ENCODE measurements at places on chromosomes 16 and 17.

DNA sequence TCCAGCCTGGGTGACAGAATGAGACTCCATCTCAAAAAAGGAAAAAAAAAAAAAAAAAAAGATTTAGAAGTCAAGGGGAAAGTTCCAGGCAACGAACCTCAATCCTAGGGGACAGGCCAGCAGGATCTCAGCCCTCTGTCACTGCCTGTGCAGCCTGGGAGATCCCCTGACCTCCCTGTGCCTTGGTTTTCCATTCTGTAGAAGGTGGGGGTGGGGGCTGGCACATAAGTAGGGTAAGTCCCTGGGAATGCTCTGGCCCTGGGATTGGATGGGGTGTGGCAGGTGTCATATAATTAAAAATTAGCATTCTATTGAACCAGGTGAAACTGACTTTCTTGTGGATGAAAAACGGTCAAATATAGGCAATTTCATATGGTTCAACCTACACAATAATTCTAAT is 90.5 kb downstream of the C16orf78 start:
- no peak for ATAC-seq

DNA sequence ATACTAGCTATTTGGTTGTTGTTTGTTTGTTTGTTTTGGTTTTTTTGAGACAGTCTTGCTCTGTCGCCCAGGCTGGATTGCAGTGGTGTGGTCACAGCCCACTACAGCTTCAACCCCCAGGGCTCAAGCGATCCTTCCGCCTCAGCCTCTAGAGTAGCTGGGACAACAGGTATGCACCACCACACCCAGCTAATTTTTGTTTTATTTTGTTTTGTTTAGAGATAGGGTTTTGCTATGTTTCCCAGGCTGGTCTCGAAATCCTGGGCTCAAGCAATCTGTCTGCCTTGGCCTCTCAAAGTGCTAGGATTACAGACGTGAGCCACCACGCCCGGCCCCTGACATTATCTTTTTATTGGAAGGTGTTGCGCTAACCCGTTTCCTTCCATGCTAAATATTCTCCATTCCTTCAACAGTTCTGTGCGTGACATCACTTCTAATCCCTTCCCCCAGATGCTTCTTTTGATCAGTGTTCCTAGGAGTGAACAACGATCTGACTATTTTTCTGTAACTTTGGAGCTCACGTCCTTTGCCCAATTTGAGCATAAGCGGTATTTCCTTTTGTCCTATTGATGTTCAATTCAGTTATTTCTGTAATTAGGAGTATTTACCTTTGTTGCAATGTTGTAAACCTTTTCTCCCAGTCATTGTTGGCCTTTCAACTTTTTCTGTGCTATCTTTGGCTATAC is 30.2 kb upstream of the EMP2 start:
- no peak for ATAC-seq

DNA sequence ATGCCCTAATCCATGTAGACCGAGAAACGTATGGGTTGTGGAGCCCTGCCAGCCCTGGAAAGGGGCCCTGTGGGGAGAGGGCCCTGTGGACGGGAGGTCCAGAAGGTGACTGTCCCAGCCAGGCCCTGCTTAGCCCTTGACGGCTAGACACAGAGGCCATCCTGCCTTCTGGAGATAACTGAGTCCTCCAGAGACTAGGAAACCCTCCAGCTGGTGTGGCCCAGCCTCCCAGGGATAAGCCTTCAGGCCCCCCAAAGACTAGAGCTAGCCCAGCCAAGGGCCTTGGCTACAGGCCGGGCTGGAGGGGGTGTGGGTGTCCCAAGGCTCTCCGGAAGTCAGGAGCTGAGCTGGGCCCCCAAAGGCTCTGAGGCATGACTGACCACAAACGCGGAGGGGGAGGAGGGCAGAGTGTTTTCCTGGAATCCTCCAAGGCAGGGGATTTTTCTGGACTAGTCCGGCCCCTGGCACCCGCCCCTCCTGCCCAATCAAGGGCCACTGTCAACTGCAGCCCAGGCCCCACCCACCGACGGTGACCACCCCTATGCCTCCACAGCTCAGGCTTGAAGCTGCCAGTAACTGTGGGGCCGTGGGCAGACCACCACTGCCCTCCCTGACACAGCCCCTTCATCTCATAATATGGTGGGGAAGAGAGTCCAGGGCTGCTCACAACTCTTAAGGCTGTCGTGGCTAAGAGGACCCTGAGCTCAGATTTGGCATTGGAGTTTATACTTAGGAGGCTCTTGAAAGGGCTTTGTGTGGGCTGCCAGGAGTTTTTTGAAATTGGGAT is 885 bp upstream of the VASN start:
- ATAC-seq, result no peak

- ATAC-seq, result no peak
Observed at GRCh38 chr17:48630925-48631692, 5.0 kb upstream of the HOXB9 start.

GRCh38 chr16:67703626-67704025 is 15.5 kb downstream of the GFOD2 start:
- peak; percentile 90 for ATAC-seq

- ATAC-seq, result no peak
Observed at GRCh38 chr16:10906914-10907756, 30.1 kb downstream of the CIITA start.

- ATAC-seq, result peak; percentile 64
Observed at GRCh38 chr16:50709061-50709684, 15.8 kb downstream of the NOD2 start.

DNA sequence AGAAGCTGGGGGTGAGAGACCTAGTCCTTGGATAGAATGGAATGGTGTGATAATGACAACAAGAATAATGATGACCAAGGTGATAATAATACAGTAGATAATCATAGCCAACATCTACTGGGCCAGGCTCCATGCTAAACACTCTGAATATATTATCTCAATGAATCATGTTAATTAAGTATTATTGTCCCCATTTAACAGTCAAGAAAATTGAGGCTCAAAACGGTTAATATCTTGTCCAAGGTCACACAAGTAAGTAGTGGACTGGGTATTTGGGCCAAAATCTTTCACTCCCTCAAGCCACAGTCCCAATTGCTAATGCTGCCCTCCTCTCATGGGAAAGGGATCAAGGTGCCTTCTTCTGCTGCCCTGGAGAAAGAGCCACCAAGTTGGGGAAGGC is 3.9 kb upstream of the KRT19 start:
- ATAC-seq, result no peak

- peak; percentile 62 for ATAC-seq
Observed at GRCh38 chr17:29131814-29132682, 48.1 kb downstream of the MYO18A start.

DNA sequence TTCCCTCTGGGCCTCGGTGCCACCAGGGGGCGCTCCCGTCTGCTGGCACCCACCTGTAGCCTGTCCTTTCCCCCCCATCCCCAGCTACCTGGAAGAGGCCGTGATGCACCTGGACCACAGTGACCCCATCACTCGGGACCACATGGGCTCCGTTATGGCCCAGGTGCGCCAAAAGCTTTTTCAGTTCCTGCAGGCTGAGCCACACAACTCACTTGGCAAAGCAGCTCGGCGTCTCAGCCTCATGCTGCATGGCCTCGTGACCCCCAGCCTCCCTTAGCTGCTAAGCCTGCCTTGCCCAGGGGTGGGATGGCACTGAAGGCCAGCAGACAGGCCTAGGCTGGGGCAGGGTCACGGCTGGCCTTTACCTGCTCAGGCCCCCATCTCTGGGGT is 818 bp upstream of the NRN1L start:
- ATAC-seq, result peak; percentile 86

DNA sequence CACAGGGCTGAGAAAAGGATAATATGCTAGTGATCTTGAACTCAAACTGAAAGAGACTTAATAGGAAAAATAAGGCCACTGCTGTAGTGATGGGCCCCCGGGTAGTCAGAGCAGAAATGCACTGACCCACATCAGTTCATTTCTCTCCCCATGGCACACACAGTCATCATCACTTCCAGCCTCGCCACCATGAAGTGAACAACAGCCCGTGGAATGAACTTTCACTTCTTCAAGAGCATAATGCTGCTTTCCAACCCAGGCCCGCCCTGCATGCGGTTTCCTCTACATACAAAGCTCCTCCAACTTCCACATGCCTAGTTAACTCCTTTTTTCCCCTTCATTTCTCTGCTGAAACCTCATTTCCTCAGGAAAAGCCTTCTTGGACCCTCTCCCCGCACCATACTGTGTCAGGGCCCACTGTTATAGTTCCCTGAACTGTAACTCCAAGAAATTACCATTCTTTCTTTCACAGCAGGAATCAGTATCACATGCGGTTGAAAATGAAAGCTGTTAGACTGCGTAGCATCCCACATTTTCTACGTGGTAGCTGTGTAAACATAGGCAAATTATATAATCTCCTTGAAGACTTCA is 65.8 kb upstream of the SMIM36 start:
- ATAC-seq, result peak; percentile 89

DNA sequence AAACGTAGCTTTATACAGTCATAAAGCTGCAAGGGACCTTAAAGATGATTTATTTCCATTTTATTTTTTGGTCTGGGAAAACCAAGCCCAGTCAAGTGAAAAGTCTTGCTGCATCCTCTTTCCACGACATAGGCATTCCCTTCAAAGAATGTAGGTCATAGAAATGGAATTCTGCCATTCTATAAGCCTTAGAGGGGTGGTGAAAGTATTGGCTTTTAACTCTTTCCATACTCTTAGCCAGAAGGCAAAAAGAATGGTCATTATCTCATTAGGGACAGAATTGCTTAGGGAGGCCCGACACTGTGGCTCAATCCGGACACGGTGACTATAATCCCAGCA is 7.9 kb upstream of the MSL1 start:
- no peak for ATAC-seq

- ATAC-seq, result no peak
Observed at GRCh38 chr16:2035431-2036199, 8.9 kb downstream of the NHERF2 start.

DNA sequence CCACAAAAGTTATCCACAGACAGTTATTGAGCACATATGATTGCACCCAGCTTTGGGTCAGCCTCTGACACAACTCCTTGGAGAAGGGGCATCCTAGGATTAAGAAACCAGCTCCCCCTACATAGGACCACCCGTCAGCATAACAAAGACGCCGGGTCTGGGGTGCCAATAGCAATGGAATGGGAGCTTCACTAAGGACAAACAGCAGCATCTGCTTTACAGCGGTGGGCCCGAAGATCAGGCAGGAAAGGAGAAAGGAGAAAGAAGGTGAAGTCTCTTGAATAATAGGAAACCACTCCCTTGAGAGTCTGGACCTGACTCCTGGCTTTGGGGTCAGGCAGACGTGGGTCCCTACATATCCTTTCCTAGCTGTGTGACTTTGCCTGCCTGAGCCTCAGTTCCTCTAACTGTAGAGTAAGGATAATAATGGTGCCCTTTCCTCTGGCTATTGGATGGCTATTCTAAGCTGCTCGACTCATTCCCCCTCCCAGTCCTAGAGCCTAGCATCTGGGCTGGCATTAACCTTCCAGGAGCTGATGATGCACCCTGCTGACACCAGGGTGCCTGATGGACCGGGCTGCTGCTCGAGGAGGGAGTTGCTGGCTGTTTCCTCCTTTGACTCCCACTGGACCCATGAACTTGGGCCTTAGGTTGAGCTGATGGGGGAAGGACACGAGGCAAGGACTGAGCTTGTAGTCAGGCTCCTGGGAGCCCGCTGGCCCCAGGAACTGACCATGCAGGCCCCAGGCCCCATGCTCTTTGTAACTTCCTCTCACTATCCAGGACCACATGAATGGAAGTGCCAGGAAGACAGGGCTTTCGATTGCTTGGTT is 94.2 kb downstream of the C16orf78 start:
- no peak for ATAC-seq

DNA sequence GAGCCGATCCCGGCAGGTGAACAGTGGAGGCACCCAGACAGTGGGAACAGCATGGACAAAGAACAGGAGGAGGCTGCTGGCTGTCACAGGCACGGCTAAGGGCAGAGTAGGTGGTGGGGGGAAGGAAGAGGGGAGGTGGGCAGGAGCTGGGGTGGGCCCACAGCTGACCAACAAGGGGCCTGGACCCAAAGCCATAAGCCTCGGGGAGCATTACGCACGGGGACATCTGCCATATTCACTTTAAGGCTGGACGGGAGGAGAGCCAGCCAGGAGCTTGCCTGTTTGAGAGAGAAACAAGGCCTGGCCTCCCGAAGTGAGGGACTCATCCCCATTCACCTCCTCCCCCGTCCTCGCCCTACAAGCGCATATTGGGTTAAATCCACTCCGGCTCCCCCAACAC is 19.6 kb upstream of the HAP1 start:
- no peak for ATAC-seq

- ATAC-seq, result no peak
Observed at GRCh38 chr17:45814622-45815606, 29.8 kb upstream of the SPPL2C start.

- no peak for ATAC-seq
Observed at GRCh38 chr17:66564992-66565465, 262.6 kb downstream of the PRKCA start.

- ATAC-seq, result no peak
Observed at GRCh38 chr17:39737206-39737759, 455 bp upstream of the GRB7 start.
